Activated T-cell treated with anti-CD3 and anti-CD28 coated beads, Interleukin-2, amount 50 U/mL, for 1 hour (primary cell): ENCODE measurements at places on chromosomes 16 and 17.

- no peak for DNase-seq
Observed at GRCh38 chr16:28529124-28529523, 9.7 kb downstream of the NUPR1 start.

DNA sequence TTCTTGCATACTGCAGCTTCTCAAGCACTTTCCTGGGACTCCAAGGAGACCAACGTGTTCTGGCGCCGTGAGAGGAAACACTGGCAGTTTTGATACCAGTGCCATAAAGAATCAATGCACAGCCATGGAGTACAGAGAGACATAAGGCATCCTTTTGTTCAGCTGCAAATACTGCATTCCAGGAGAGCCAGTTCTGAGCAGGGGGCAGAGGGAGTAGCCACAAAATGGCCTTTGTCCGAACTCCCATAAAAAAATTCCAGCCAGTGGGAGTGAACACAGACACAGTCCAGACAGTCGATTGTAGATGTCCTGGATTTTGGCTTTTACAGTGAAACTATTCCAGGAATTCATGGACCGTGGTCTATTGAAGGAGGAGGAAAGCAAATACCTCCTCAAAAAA lies 36.2 kb upstream of the TEKT3 start:
- no peak for DNase-seq

GRCh38 chr17:16478649-16479048 lies 13.3 kb downstream of the LRRC75A start:
- DNase-seq, result no peak

GRCh38 chr17:41513168-41513547 lies 5.5 kb downstream of the KRT15 start:
- no peak for DNase-seq

GRCh38 chr17:903691-904481 lies 75.7 kb downstream of the NXN start:
- DNase-seq, result no peak

- DNase-seq, result no peak
Observed at GRCh38 chr16:74903120-74903519, 81.8 kb downstream of the WDR59 start.

GRCh38 chr17:72457712-72458111 lies 336.9 kb downstream of the SOX9 start:
- no peak for DNase-seq

DNA sequence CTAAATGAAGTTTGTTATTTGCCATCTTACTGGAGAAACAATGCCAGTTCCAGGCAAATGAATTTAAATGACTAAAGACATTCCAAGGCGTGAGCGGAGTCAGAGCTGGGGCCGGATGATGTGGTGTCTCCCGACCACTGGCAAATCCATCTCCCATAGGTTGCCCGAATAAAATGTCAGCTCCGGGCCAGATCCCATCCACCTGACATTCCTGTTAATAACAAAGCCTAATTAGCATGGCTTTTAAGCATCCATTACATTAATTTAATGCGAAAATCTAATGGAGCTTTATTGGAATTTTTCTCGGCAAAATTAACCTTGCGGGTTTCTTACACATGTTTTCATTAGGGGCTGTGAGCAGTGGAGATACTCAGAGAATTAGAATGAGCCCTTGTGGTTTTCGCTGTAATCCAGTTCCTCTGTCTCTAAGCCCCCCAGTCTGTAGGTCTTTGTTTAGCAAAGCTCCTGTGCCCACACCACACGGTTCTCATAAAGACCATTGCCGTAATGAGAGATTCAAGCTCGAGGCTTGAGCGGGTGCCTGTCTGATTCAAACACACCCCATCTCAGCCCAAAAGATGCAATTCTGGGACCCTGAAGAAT lies 123.3 kb downstream of the CCT6B start:
- DNase-seq, result no peak

- DNase-seq, result no peak
Observed at GRCh38 chr17:82023447-82024241, 539 bp downstream of the LRRC45 start.

DNA sequence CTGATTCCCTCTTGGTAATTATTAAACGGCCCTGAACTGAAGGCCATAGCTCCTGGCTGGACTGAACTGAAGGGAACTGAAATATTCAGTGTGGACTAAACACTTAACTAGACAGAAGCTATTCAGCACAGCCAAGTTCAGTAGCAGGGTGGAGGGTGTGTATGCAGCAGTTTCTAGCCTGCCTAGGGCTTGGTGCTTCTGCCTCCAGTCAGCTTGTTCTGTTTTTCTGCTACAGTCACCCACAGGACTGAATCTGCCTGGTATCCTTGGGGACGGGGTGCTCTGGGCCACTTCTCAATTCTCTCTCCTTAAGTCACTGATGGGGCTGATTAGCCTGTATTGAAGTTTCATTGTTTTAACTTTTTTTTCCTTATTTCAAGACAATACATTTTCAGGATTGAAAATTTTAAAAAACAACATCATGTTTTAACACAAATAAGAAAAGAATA lies 77.1 kb downstream of the WWP2 start:
- no peak for DNase-seq

- DNase-seq, result no peak
Observed at GRCh38 chr16:23279721-23280153, 22.4 kb upstream of the SCNN1B start.

- DNase-seq, result no peak
Observed at GRCh38 chr16:81758376-81758775, 20.7 kb upstream of the PLCG2 start.

- DNase-seq, result no peak
Observed at GRCh38 chr16:79089735-79090284, 510.7 kb downstream of the MAF start.

DNA sequence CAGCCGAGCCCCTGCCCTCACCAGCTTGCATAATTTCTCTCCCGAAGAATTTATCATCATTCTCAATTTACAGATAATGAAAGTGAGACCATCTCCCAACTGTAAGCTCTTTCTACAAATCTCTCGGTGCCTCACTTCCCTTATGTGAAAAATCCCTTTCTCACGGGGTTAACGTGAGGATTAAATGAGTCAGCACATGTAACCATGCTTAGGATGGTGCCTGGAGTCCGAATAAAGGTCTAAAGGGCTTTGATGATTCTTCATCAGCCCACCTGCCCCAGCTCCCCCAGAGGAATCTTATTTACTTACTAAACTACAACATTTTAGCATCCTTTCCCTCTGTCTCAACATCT lies 24.8 kb upstream of the PIK3R6 start:
- DNase-seq, result no peak

DNA sequence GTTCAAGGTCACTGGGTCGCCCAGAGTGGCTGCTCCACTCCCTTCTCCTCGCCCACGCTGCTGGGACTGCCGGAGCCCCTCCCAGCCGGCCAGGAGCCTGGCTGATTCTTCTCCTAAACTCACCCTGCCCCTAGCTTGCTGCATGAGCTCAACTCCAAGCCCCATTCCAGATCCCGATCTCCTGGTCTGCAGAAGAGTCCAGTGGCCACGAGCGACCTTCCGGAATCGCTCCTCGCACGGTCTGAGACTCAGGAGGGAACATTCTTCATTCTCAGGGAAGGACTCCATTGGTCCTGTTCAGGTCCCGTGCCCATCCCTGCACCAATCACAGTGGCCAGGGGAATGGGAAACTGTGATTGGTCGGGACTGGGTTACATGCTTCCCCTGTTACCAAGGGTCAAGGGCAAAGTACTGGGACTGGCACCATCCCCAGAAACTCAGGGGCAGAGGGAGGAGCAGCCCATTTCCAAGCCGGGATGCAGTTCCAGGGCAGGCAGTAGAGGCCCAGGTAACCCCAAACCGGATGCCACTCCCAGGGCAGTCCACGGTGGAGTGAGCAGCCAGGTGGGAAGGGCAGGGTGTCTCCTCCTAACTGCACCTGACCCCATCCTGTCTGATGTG lies 24.5 kb upstream of the CIBAR2 start:
- DNase-seq, result no peak

DNA sequence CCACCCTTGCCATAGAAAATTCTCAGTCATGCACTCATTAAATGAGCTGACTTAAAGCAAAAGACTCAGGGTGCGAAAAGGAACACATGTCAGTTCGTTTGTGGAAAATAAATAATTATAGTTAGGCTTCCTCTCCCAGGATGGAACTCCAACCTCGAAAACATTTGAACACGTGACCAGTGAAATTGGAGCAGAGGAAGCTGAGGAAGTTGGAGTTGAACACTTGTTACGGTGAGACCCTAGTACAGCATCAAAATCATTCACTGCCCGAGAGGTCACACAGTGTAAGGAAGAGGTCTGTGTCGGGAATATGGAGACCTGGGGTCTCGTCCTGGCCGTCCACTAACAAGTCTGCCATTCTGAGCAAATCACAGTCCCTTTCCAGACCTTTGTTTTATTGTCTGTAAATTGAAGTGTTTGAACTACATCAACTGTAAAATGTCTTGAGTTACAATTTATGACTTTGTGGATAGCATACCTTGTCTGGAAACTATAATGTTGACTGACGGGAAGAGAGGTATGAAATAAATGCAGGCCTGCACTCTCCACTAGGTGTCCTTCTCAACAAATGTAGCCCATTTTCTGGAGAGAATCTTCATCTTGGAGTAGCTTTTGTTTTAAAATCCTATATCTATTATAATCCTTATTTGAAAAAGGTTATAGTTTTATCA lies 7.7 kb downstream of the PSMD7 start:
- DNase-seq, result no peak

DNA sequence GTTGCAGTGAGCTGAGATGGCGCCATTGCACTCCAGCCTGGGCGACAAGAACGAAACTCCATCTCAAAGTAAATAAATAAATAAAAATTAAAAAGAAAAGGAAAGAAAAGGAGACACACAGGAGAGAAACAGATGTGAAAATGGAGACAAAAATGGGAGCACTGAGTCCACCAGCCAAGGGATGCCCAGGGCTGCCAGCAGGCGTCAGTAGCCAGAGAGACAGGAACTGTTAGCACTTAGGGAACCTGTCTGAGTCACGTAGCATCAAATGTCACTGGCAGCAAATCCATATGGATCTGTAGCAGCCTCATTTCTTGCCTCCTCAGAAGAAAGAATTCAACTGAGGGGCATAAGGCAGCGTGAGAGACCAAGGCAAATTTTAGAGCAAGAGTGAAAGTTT lies 79.7 kb downstream of the CYLD start:
- DNase-seq, result no peak

DNA sequence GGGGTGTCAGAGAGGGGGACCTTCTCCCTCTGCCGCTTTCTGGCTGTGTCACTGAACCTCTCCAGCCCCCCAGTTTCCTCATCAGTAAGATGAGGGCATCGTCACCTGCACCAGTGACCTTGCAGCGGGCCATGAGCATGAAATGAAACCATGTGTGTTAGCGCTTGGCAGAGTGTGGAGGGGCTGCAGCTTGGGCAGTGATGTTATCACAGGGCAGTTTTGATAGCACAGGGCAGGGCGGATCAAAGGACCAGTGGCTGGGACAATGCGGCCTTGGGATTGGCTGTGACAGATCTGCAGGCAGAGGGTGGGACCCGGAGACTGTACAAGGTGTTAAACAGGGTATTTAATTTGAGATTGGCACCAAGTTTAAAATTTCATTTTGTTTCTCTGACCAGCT lies 38.9 kb upstream of the NAT9 start:
- no peak for DNase-seq

DNA sequence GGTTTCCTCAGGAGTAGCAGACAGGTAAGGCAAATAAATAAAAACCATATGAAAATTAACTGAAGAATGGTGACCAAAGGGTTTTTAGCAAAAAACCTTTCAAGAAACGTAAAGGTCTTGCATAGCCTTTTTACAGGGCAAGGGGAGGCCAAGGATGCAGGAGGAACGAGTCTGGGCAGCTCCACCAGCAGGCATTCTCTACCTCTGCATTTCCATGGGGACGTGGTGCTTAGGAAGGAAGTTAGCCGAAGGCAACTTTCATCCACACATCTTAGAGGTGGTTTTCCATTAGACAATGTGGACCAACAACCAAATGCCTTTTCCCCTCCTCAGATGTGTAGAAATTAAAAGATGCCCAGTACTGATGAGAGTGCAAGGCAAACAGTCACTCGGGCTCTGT lies 20.7 kb downstream of the TOM1L2 start:
- DNase-seq, result no peak

- DNase-seq, result no peak
Observed at GRCh38 chr17:38705803-38706504, 881 bp downstream of the MLLT6 start.

DNA sequence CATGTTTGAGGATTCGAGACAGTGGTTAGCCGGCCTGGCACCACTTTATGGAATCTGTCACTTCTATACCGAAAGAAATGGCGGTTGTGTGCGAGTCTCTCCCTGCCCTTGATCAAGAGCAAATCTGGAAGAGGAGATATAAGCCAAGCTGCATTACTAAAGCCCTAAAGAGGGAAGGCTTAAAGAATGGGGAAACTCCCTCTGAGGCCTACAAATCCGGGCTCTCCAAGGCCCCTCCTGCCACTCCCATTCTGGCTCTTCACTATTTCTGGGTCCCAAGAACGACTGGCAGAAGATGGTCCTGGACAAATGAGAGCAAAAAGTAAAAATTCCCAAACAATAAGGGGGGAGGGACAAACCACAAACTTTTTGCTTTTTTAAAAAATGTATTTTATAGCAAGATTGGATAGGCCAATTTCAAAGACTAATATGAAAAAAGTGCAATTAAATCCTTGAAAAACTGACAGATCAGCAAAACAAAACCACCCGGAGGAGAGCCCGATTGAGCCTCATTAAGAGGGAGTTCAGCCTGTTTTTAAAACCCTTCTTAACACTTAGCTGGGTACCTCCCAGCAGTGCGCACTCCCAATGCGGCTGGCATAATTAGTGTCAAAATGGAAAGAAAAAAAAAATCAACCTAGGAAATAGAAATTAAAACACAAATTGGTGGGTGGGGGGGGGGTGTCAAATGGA lies 193.5 kb downstream of the ZFHX3 start:
- DNase-seq, result no peak

- no peak for DNase-seq
Observed at GRCh38 chr17:13925579-13925978, 143.7 kb upstream of the COX10 start.

DNA sequence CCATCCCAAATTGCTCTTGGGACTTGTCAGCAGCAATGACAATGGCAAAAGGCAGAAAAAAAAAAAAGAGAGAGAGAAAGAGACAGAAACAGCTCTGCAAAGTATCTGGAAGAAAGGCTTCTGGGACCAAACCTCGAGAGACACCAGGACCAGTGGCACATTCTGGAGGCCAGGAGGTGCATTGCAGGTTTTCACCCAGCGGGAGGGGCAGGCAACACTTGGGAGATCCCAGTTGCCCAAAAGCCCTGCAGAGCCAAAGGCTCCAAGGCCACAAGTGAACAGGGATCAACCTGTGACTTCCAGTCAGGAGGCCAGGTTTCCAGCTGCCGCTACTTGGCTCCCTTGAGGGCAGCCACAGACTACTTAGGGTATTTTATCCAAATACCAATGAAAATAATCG lies 110.8 kb upstream of the CDH5 start:
- no peak for DNase-seq

GRCh38 chr16:79931721-79932120 lies 331.2 kb upstream of the MAF start:
- no peak for DNase-seq

GRCh38 chr17:70709596-70709995 lies 540.3 kb downstream of the KCNJ2 start:
- no peak for DNase-seq

DNA sequence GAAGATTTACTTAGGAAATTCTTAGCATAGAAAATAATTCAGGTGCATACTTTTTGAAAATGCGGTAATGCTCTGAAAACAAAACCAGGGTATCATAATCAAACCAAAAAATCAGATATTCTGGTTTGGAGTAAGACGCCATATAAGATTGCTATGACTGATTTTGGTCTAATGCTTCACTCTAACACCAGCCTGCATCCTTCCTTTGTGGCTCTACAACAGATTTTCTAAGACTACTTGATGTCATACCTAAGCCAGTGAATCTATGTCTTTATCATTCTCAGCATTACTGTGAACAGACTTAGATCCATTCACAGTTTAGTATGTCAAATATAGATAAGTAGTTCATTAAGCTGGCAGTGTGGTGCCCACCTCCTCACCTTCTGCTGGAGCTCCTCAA lies 590 bp downstream of the KRT33B start:
- no peak for DNase-seq
